ENCODE measurements at places on chromosomes 7 and 10.

- no peak for DNase-seq
Measured at GRCh38 chr10:92239151-92239599, 51.7 kb downstream of the CPEB3 start.

DNA sequence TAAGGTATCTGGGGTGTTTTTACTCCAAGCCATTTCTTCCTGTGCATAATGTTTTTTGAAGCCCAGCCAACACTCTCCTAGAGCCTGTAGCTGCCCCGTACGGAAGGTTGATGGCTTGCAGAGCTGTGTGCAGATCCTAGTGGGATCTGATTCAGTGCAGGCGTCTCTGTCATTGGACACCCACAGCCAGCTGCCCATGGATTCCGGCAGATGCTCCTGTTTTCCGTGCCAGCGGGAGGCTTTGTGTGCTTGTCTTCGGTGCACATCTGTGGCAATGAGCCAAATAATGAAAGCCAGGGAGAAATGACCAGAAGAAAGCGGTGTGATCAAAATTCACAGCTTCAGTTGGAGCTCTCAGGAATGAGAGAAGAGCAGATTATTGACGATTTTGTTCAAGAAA is 426.4 kb downstream of the TYW1 start:
- DNase-seq: no peak

- DNase-seq: no peak
Measured at GRCh38 chr10:34918060-34918775, 103.1 kb upstream of the PARD3 start.

DNA sequence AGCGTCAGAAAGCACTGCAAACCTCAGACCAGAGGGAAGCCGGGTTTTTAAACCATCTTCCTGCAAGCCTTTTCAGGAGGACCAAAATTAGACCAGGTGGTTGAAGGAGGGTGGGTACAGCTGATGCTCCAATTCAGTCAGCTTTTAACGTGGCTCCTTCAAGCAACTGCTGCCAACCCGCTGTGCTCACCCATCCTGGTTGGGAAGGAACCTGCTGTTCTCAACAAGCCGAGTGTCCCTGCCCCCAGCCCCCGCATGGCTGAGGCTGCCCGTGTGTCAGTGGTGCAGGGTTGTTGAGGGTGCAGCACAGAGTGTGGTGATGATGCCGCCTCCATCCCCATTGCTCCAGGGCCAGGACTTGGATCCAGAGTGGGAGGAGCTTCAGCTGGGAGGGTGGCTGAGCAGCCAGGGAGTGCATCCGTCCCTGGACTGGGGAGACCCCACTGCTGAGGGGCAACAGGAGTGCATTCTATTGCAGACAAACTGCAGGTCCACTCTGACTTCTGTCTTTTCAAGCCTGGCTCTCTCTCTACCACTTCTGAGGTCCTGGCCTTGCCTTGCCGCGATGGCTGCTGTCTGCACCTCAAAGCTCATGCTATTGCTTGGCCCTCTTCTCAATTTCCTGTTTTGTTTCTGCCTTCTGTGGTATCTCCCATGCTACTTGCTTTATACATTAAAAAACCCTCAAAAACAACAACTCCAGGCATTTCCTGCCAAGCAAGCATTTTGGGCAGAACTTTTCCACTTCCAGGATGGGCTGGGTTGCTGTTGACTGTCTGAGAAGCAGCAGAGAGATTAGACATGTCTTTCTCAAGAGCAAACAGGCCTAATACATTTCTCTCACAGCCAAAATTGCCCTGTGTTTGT is 134.7 kb downstream of the DNAJB6 start:
- DNase-seq: no peak

- no peak for DNase-seq
Measured at GRCh38 chr10:16527452-16527851, 5.8 kb upstream of the C1QL3 start.

DNA sequence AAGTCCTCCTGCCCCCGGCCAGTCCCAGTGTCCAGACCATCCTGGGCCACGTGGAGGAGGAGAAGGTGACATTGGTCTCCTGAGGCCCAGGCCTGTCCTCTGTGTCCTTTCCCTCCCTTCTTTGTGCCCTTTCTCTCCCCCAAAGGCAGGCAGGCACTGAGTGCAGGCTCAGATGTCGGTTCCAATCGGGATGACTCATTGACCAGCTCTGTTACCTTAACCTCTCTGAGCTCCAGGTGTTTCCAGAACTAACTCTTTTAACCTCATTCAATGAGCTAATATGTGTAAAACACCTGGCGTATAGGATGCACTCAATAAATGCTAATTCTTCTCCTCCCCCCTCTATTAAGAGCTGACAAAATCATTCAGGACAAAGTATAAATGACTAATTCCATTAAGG is 25.7 kb downstream of the MACROH2A2 start:
- no peak for DNase-seq

DNA sequence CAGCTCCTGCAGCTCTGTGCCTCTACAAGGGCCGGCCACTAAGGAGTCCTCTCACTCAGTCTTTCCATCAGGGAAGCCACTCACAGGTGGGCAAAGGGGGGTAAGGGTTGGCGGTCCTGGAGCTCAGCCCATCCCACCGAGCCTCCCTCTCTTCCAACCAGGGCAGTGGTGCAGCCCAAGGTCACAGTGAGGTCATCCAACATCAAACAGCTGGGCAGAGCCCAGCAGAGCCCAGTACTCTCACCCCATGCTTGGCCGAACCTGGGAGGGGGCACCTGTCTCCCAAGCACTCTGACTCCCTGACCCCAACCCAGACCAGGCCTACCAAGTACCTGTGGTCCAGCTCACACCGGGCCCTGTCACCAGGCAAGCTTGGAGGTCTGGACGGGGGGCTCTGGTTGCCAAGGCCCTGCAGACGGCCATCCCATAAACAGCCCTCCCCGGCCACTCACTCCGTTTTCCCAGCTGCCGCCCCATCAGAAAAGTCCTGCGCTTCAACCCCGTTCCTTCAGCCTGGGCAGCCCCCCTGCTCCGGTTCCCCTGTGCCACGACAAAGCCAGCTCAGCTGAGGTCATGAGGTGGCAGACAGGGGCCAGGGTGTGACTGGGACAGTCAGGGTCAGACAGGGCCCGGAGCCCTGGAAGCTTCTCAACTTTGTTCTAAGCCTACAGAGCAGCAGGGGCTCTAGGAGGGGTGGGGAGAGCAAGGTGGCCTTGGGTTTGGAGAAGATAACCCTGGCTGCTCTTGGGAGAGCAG is 27.5 kb downstream of the PDGFA start:
- no peak for DNase-seq

GRCh38 chr7:111654343-111654742 is 92.1 kb upstream of the IMMP2L start:
- DNase-seq: no peak

GRCh38 chr7:44259547-44260457 is 59.0 kb downstream of the YKT6 start:
- no peak for DNase-seq

DNA sequence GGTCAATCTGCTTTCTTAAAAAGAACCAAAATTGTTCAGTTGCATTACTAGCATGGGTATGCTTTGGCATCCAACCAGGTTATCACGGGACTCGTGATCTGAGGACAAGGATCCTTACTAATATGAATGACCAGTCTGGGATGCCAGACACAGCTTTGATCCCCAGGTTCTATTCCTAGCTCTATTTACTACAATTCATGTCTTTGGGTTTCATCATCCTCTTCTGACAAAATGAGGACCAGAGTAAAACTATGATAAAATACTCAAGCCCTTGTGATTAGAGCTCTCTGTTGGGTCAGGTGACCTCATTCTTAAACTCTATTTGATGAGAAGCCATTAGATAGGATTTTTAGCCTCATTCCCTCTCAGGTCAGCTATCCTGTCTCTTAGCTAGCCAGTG is 119.8 kb downstream of the SLC25A13 start:
- DNase-seq: no peak

DNA sequence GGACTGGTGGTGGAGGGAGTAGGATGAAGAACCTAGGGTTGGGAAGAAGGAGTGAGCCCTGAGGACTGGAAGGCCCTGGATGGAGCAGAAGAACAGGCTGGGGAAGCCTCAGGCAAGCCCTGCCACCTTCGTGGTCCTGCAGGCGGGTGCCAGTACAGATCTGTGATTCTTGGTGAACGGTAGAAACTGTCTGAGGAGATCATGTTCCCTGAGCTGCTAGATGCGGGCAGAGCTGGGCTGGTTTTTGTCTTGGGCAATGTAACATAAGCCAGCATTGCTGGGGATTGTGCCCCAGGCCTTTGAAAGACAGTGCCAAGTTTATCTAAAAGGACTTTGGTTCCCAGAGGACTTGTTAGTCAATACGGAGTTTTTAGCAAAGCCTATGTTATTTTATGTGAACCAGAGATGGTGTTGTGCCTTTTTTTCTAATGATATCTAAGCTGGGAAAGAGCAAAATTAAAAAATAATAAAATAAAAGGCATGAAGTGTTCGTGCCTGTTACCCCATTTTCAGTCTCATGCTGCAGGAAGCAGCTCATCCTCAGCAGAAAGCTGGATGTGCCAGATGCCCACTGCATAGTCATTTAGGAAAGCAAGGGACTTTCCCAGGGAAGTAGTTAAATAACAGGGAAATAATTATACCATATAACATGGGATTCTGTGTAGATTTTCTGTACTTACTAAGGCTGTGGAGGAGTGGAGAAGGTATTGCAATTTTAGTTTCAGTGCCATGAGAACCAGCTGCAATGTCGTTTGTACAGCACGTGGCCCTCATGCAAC is 24.4 kb upstream of the FIGNL1 start:
- DNase-seq: no peak

- no peak for DNase-seq
Measured at GRCh38 chr10:93190372-93190771, 116.7 kb downstream of the CYP26A1 start.

- DNase-seq: no peak
Measured at GRCh38 chr7:159012353-159013069, 132.2 kb downstream of the VIPR2 start.

GRCh38 chr7:1563981-1564602 is 5.7 kb downstream of the PSMG3 start:
- DNase-seq: no peak

DNA sequence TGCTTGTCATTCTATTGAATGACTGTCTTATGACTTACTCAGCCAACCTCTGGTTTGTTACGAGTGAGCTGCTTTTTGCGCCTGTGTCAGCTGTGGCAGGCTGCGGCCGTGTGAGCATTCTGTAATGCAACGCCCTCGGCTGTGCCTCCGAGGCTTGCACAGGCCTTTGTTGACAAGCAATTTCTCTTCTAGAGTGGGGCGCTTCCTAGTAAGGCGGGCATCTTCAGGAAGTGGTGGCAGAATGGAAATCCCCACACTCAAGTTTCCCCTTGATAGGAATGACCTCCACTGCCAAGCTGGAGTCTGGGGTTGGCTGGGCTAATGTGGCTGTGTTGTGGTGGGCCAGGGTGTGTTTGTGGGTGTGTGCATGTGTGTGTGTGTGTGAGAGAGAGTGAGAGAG is 20.2 kb upstream of the TMEM178B start:
- DNase-seq: peak; percentile 37

DNA sequence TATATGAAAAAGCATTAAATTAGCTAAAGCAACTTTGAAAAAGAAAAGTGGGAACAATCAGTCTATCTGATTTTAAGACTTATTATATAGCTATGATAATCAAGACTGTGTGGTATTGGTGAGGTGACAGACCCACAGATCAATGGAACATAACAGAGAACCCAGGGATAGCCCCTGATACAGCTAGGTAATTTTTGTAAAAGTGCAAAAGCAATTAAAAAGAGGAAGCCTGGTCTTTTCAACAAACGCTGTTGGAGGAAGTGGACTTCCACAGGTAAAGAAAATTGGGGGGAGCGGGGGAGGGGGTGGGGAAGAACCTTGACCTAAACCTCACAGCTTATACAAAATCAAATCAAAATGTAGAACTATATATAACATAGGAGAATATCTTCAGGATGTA is 45.4 kb downstream of the GNA12 start:
- no peak for DNase-seq

- no peak for DNase-seq
Measured at GRCh38 chr7:31744294-31744874, 57.4 kb downstream of the PPP1R17 start.

DNA sequence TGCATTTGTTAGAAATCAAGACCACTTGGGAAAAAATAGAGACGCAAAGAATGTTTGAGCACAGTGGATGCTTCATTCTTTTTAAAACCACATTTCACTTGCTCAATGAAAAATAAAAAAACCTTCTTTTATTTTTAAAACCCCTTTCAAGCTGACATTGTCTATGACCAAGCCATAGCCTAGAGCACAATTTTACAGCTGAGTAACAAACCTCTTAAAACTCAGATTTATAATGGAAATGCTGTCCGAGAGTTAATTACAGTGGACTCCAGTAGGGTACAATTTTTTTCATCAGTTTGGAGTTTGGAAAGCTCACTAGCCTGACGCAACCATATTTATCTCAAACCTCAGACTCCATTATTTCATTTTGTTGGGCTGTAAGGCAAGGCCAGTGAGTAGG is 116.3 kb downstream of the RNLS start:
- no peak for DNase-seq

- no peak for DNase-seq
Measured at GRCh38 chr10:681670-682318, 7.7 kb downstream of the DIP2C start.

DNA sequence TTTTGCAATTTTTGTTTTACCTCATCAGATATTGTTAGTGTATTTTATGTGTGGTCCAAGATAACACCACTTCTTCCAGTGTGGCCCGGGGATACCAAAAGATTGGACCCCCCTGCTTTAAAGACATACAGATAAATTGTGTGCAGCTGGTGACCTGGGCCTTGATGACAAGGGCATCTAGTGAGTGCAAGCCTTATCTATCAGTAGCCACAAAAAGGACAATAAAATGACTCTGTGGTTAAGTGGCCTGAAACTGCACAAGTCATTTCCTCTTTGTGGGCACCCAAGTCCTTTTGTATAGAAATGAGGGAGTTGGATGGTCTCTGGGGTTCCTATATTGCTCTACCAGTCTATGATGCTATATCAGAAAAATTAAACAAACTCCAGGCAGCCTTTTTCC is 98.1 kb downstream of the PARD3 start:
- DNase-seq: no peak

- DNase-seq: no peak
Measured at GRCh38 chr7:4343272-4344247, 338.5 kb upstream of the FOXK1 start.

GRCh38 chr10:125344573-125345171 is 184.3 kb upstream of the CTBP2 start:
- DNase-seq: no peak

DNA sequence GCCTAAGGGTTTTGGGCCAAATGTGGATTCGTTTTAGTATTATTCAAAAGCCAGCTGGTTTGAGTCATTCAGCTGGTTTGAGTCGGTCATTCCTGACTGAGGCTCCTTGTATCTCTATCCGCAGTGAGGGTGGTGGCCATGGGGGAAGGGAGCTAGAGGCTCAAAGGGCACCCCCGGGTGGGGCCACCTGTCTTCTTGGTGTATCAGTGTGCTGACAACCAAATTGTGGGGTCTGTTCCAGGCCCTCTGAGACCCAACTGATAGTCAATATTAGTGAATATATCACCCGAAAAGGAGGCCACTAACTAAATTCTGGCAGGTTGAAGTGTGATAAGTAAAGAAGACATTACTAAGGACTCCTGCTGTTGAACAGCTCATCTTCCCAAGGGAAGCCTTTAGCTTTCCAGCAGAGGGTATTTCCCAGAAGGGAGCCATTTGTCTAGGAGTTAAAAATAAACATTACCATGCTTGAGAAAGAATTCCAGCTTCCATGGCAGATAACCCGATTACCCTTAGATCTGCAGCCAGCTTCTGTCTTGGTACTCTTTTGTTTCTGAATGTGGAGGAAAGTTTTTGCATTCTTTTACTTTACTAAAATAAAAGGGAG is 29.9 kb upstream of the DDX50 start:
- no peak for DNase-seq

- DNase-seq: no peak
Measured at GRCh38 chr7:28560767-28561166, 148.4 kb downstream of the CREB5 start.

Data from stimulated activated CD4-positive, alpha-beta T cell treated with anti-CD3 and anti-CD28 coated beads, TNF-alpha, amount 100 ng/mL, for 4 hours (primary cell).